H1 (cell line): ENCODE measurements at places on chromosomes 5 and 9.

DNA sequence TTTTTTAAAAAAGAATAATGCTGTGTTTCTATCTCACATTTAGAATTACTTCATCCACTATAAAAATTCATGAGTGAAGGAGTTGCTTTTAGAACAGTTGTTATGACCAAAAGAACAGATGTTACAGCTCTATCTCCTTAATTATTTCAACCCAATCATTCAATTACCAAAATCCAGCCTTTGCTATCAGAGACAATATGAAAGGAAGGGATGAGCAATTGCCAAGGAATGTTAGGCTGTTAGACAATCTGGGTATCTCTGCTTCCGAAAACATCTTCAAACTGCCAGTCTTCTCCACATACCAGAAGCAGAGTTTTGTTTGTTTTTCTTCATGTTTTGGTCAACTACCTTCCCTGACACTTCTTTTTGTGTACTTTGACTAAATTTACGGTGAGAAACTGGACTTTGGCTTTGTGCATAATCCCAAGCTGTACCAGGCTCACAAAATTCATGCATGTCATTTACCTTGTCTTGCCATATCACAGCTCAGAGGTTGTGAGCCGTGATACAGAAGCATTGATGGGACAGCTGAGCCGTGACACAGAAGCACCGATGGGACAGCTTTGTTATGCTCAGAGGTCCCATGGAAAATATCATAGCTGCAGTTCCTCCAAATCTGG, 405.5 kb downstream of the KIF4B start:
- DNase-seq = no peak

DNA sequence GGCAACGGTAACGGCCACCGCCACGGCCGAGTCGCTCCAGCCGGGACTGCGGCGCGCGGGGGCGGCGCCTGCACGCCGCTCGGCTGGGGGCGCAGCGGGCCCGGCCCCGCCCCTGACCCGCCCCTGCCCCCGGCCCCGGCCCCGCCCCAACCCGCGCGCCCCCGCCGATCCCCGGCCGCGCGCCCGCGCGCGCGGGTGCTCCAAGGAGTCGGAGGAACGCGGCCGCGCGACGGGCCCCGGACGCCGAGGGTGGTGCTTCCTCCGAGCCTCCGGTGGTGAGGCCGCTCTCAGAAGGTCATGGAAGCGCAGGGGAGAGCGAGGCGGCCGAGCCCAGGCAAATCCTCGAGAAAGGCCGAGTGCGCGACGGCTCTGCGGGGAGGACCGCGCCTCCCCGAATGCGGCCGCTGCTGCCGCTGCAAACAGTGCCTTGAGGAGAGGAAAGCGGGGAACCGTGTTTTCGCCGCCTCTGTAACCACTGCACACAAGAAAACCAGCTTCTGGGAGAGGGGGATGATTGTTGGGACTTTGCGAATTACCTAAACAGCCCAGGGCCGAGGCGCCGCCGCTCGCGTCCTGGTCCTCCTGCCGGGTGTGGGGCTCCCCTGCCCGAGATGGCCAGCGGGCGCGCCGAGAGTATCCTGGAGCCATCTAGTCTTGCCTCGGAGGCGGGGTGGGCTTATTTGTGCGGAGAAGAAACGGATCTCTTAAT, at the start of gene LIFR:
Gene LIFR (minus strand): TSS at position 48 of the 709 bp plus-strand sequence. CDS start 25,999 bp downstream, outside the sequence.
- DNase-seq = no peak

GRCh38 chr9:77903666-77904285, 127.8 kb downstream of the GNAQ start:
- DNase-seq = no peak

- no peak for DNase-seq
These were observed 4.6 kb upstream of the SLC6A7 start for GRCh38 chr5:150184990-150185912.

DNA sequence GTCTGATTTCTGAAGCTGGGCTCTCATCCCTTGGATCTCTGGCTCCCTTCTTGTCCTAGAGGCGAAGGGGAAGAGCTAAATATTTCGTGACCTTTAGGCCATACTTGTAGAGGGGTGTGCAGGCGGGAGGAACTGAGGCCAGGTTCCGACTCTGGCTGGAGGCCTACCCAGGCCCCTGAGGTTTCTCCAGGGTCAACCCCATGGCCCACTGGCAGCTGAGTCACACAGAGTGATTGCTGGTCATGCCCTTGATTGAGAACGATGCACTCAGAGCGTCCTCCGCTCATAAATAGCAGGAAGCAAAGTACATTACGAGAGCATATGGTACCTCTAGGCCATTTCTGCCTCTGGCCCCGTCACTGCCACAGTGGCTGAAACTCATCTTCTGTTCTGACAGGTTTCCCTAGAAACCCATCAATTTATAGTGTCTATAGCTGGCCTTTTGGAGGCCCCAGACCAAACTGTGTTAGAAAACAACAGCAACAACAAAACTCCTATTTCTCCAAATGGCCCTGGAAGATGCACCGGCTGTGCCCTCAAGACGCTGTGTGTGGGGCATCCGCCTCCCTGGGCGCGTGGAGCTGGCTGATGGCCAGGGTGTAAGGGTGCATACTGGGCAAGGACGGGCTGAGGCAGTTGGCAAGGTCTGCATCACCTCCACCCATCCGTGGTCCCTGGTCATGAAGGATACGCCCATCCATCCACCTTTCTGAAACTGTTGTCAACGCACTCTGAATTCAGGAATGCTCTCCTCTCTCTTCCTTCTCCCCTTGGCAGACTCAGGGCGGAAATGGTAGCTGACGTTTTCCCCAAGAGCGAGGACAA, 32.9 kb upstream of the FCN1 start:
- DNase-seq = no peak

DNA sequence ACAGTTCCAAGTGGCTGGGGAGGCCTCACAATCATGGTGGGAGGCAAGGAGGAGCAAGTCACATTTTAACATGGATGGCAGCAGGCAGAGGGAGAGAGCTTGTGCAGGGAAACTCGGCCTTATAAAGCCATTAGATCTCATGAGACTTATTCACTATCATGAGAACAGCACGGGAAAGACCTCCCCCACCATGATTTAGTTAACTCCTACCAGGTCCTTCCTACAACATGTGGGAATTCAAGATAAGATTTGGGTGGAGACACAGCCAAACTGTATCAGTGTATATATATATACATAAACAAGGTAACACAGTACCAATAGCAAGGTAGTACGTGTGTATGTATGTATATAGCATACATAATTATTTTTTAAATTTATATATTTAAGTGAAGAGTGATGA, 50.9 kb downstream of the NFX1 start:
- DNase-seq = no peak

- DNase-seq = no peak
These were observed 53.1 kb downstream of the MRPL36 start for GRCh38 chr5:1746371-1747078.

DNA sequence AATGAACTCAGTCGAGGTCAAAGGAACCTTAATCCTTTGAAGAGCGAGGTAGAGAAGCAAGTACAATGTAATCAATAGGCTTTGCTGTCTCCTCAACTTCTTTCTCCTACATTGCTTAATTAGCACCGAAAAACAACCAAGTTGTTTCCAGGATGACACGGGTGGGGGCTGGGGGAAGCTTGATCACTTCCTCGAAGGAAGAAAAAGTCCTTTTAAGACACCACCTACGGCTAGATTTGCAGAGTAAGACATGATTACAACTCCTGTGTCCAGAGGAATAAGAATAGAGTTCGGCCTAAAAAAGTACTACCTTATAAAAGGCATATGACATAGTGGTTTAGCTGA, 811 bp upstream of the ARRDC3 start:
- DNase-seq = no peak

DNA sequence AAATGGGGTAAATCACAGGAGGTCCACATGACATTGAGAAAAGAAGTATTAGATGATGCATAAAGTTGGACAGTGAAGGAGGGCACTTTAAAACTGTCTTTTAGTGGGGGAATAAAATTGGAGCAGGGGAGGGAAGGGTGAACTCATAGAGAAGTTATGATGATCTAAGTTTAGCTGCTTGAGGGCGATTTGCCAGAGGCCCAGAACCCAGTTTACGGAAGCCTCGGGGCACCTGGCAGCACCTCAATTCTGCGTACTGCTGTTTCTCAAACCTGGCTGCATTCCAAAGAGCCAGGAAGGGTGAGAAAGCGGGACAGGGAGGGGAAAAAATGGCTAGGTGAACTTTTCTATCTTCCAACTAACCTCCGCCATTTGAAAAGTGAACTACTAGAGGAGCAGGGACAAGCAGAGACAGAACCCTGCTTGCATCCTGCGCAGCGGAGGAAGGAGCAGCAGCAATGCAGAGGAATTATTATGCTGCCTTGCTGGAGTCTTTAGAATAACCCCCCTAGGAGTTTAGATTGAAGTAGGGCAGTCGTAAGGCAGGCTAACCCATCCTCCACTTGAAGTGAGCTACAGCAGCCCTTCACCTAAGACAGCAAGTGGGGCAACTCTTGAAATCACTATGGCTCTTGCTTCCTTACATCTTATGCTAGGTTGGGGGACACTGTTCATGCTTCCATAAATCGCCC, 316.8 kb downstream of the BRINP1 start:
- DNase-seq = no peak

DNA sequence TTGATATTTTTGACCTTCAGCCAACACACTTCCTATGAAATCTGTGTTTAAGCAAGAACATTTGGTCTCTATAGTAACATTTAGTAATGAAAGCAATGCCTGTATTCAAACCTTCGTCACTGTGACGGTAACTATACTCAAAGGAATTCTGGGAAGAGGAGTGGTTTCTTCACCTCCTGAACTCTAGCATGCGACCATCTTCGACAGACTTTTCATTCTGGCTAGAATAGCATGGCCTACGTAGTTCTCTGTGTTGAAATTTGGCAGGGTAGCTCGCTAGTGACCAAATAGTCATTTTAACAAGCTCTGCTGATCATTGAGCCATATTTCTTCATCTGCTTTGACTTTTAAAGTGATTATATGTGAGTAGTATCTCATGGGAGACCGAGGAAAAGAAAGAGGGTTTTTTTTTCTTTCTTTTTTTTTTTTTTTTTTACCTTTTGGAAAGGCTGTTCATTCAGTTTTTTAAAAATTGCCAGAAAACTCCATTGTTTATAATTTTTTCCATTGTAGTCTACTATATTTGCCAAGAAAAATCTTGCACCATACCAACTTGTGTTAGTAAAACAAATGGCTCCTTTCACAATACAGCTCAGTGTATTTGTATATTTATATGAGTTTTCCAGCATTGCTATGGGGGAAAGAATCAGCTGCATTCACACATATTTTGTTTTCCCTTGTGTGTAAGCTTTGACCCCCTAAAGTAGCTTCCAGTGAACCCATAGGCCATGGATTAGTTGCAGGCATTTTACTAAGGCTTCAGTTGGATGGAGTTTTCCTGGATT, 166.8 kb downstream of the NNT start:
- no peak for DNase-seq

DNA sequence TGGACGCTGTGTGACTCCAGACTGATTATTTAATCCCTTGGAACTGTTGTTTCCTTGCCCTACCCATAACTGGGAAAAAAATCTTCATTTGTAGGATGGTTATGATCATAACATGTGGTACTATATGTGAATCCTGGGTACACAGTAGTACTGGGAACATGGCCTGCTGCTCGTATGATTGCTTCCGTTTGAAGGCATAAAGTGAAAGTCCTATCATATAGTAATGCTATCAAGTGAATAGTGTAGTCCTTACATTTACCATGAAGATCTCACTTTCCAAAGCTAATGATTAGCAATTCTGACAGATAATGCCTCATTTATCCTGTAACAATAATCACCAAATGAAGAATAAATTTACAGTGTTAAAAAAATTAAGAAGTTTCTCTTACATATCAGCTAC, 53.2 kb downstream of the MEF2C start:
- DNase-seq = no peak

DNA sequence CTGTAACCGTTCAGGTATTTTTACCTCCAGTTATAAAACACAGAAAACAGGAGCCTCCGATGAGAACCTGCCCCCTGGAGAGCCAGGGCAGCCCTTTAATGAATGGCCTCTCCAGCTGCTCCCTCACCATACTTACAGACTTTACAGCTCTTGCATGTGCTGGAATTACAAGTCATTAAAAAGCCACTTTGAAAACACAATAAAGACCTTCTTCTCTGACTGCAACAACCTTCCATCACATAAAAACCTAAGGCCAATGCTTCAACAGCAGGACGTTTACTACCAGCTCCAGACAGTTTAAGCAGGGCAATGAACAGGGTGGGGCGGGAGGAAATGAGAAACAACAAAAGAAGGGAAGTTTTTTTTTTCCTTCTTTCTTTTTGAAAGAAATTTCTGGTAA, 213.8 kb downstream of the MLLT3 start:
- DNase-seq = no peak

- DNase-seq = no peak
These were observed 66.0 kb upstream of the PITX1 start for GRCh38 chr5:135100011-135100410.

DNA sequence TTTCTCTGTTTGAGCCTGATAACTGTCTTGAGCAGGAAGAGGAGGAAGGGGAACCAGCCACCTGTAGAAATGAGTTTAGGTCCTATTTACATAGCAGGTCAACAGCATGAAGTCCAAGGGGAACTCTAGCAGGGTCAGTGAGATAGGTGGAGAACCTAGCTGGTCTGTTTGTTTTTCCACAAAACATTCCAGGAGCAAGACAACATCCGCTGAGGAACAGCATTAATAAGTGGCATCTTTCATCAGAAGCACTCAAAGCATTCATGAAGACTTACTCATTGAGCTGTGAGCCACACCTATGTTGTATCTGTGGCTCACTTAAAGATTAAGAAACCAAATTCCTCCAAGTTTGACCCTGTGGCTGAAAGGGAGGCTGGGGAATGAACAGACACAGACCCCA, 115.9 kb downstream of the ACTBL2 start:
- no peak for DNase-seq

DNA sequence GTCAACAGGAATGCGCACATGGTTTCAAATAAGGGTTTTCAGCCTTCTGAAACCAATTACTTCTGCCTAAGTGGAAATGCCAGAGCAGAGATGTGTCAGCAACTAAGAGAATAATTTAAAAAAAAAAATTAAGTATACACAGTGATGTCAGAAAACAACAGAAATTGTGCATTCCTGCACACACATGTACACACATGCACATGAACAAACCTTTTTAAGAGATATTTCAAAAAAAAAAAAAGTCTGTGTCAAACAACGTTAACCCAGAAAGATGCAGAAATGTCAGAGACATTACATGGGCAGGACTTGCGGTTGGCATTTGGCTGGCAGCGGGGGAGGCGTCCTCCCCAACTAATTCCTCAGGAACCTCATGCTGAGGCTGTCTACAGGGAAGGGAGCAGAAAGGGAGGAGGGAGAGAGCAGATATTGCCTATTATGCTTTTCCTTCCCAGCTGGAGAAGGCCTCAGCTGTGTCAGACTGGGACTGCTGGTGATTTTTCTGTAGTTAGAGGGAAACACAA, 536.9 kb upstream of the WWC1 start:
- DNase-seq = no peak

- no peak for DNase-seq
These were observed 186.8 kb downstream of the ACTL7B start for GRCh38 chr9:108668938-108669335.

GRCh38 chr9:128945798-128946501, 1.5 kb downstream of the DOLK start:
- no peak for DNase-seq

DNA sequence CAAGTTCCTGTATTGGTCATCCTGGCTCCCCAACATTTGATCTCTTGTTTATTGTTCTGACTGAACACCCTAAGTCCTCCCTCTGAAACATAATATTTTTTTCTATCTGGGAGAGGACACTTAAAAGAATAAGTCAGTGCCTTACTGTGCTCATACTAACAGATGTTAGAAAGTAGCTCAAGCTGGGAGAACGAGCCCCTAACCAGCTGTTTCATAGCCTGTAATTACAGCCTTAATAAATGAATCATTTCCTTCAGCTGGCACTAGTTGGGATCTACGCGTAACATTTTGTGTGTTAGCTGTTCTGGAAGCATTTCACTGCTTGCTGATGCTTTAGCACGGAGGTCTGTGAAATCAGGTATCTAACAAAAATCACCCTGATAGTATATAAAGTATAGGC, 345.9 kb upstream of the RIOK2 start:
- DNase-seq = no peak
